ENCODE measurements at places on chromosomes 5 and 9. TPM values are rescaled to one million over a fixed set of nuclear protein-coding genes. Genes with fewer than 3 reads are reported as not detected.

The SLC24A2 gene
- total RNA-seq, result 0.28 TPM

The PARP8 gene
- total RNA-seq, result 9.3 TPM

The FBXO38 gene
- 46.0 TPM for total RNA-seq

The FRMD3 gene
- 5.9 TPM for total RNA-seq

The GPX8 gene
- 16.8 TPM for total RNA-seq

DNA sequence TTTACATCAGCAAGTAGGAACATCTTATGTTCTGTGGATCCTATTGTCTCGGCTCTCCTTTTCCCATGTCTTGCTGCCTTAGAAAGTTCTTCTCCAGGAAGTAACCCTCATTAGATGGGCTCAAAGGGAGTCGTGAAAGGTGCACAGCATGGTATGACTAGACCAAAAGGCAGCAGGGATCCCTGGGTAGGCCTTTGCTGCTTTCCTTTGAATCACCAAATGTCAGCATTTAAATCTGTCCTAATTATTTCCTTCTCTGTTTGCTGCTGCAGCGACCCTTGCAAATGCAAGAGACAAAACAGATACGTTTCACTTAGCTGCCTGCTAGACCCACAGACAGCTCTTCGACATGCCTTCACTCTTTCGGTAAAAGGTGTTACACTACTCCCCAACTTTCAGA, 218.4 kb downstream of the ACTL7B start:
- DNase-seq, result no peak
- no peaks in the 10 kb centered on the region for H3K27me3 ChIP-seq
- H3K36me3 ChIP-seq, result no peaks in the 10 kb centered on the region
- H3K4me3 ChIP-seq, result no peak overlapping the region

Measured in sigmoid colon (tissue), 7 donors.